ENCODE measurements at places on chromosomes 3 and 15.

- no peak for DNase-seq
Observed at GRCh38 chr3:126064627-126065258, 19.2 kb downstream of the SLC41A3 start.

DNA sequence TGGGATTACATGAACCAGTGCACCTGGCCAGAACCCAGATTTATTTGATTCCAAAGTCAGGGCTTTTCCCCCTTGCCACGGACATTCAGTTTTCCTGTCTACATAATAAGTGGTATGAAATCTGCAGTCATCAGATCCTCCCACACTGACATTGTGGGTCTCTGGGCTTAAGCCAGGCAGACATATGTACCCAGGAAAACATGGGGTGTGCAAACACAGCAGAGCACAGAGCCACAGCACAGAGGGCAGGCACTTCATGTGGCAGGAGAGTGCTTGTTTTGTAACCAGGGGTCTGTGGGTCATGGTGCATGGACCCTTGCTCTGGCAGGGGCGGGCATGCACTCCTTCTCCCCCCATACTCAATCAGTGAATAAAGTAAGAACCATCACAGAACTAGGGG lies 6.1 kb upstream of the ABTB1 start:
- DNase-seq, result no peak

DNA sequence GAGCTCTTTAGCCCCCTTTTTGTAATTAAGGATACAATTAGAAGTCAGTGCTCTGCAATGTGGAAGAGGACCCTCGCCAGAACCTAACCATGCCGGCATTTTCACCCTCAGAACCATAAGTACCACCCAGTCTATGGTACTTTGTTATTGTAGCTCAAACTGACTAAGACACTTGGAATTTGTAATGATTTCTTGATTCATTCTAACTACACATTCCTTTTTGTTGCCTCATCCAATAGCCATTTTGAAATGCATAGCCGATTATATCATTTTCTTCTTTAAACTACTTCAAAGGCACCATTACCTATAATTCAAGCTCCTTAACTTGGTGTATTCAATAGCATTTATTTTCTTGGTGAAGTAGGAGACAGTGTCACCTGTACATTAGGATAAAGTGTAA lies 61.4 kb downstream of the GLB1 start:
- peak; percentile 11 for DNase-seq

- no peak for DNase-seq
Observed at GRCh38 chr3:59235634-59236012, 185.8 kb upstream of the CFAP20DC start.

DNA sequence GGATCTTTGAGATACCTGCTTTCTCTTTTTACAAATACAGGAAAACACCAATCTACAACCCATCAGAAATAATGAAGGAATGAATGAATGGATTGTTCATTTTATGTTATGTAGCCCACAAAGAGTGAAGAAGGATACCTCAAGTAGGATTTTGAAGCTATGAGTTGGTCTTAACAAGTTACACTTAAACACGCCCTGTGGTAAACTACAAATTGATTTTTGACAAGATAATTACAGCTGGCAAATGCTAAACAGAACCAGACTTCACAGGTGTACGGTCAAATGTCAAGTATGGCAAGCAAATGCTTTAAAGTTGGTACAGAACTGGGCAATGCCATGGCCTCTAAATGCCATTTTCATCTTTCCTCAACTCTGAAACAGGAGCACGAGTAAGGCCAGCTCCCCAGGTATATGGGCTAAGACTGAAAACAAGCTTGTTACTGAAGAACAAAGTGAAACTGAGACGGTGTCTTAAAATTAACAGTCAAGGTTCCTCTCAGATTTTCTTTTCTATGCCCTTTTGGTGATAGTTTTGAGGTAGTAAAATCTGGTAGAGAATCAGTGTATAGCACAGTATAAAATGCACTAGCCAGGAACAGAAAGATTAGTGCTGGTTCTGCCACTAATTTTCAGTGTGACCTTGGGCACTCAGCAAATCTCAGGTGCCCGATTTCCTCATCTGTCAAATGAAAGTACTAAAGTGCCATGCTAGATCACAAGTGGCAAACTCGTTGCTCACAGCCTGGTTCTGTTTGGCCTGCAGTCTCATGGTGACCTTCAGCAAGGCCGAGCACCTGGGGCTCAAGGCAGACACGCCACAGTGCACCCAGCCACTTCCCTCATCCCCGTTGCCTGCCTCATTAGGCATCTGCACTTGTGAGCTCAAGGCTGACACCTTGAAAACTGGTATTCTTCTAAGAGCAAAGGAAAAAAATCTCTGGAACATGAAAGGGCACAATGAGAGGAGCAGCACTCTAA lies 9.5 kb downstream of the RUVBL1 start:
- no peak for DNase-seq

GRCh38 chr3:46829699-46830208 lies 33.5 kb downstream of the MYL3 start:
- DNase-seq, result no peak

GRCh38 chr3:12769761-12770160 lies 10.7 kb upstream of the TMEM40 start:
- DNase-seq, result no peak

GRCh38 chr3:17979252-17979651 lies 236.8 kb upstream of the TBC1D5 start:
- DNase-seq, result no peak

DNA sequence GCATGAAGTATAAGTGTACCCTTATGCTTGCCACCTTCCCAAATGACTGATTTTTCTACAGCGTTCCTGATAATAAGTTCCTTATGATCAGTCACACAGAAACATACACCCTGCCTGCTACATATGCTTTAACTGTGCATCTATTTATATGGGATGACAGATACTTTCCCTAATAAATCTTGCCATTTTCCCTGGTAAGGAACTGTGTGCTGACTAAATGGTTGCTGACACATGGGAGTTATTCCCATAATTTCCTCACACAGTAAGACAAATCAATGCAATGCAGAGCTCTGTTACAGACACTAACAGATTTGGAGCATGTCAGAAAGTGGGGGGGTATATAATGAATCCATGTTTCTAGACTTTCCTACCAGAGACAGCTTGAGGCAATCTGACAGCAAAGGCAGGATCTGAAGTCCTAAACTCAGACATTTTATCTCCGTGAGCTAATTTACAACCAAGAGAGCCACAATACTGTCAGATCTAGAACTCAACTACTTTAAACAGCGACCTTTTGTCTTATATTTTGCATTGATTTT lies 86.9 kb upstream of the TCF12 start:
- no peak for DNase-seq

DNA sequence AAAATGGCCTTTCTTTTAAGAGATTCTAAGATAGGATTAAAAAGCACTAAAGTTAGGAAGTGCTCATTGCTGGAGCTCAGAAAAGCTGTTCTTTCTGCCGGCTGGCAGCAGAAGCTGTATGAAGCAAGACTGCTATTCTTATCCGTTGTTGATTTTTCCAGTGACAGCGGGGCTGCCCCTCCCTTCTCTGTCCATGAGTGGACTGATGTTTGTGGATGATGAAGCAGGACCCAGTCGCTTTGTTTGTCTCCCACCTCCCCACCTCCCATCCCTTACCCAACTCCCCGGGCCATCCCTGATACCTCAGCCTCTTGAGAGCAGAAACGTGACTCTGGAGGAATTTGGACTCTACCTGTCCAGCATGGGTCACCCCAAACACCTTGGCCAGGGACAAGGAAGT lies 10.3 kb upstream of the MUSTN1 start:
- no peak for DNase-seq

DNA sequence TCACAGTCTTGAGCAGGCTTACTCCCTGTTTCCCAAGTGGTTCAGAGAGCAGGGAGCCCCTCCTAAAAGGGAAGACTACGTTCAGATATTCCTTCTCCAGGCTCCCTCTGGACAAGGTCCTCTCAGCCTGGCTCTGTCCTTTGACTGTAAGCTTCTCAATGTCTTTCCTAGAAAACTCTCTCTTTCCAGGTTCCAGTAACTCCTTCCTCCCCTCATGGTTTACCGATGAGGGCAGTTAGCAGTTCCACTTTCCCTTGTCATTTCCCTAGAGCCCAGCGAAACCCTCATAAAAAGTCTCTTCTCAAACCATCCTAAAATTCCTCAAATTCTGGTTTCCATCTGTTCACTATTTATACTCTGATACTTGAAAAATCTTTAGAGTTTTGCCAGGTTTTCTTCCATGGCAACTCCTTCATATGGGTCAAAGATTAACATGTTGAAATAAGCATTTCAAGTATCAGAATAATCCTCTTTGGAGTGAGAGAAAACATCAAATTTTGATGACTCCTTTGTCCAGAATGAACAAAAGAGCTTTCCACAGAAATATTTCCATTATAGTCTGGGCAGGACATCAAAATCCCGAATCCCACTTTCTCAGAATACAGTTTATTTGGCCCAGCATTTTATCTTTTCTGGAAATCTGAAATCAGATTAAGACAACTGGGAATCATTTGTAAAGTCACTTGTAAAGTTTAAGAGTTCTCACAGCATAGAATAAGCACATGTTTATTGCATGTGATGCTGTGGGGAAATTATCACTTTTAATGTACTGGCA lies 599.4 kb downstream of the UNC13C start:
- DNase-seq, result no peak

- DNase-seq, result no peak
Observed at GRCh38 chr3:41608347-41608746, 353.6 kb downstream of the ULK4 start.

DNA sequence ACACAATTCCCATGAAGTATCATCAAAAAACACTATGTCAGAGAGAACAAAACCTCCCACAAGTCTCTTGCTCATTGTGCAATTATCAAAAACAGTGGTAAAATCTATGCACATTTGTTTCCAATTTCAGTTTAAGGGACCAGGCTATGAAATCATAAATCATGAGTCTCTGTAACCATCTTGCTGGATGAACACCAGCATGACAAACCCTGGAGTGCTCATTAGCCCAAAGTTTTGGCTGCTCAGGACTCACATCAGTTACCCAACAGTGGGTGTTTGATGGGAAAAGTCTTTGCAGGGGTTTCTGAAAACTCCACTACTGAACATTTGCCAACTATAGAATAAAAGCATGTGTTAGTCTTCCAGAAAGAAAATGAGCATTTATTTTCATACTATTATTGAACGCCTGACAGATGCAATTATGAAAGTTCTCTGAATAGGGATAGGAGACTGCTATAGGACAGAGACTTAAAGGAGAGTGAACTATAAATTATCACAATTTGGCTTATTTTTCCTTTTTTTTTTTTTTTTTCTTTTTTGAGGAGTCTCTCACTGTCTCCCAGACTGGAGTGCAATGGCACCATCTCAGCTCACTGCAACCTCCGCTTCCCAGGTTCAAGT lies 240.8 kb upstream of the KCNMB2 start:
- DNase-seq, result peak; percentile 72

DNA sequence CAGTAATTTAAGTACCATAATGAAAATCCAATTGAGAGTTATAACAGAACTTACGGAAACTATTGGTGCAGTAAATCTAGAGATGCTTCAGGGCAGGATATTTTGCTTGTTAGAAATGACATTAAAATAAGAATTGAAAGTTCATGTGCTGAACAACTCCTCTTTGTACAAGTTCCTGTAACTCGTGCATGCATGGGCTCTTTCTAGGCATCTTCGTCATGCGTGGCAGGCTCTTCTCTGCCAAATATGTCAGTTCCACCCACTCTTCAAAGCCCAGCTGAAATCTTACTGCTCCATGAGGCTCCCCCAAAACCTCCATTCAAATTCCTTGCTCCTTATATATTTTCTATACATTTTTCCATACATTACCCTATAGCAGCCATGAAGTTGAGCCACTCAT lies 48.7 kb downstream of the FBN1 start:
- no peak for DNase-seq

- no peak for DNase-seq
Observed at GRCh38 chr15:32966512-32966911, 228.0 kb downstream of the FMN1 start.

- no peak for DNase-seq
Observed at GRCh38 chr15:57337868-57338411, 38.4 kb upstream of the CGNL1 start.

DNA sequence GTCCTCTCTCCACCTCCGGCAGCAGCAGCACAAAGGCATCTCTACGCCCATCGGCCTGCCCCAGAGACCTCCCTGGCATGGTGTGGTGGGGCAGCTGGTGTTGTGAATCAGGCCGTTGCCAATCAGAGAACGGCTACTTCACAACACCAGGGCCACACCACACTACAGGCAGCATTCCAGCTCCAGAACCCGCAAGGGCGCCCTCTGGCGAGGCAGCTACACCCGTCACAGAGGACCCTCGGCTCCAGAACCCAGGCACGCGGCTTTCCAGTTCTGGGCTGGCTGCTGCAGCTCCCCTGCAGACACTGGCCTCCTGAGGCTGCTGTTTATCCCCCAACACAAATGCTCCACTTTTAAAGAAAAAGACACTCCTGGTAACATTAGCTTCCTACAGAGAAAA lies 127.5 kb upstream of the TOPAZ1 start:
- no peak for DNase-seq

DNA sequence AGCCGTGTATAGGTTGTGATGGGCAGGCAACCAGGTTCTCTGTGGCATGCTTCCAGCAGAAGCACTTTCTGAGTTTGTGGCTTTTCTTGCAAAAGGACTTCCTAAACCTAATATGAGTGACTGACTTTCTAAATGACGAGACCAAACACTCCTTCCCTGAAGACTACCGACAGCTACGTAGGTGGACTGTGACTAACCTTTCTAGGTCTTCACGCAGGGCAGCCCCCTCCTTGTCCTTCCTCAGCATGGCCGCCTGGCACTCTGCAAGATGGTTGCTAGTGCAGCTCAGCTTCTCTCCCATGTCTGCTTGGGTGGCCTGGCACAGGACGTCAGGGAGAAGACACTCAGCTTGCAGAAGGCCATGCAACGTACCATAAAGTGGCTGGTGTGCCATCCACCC lies 20.9 kb downstream of the CXCR6 start:
- DNase-seq, result no peak

- DNase-seq, result no peak
Observed at GRCh38 chr15:77402740-77403379, 17.0 kb downstream of the PEAK1 start.

- DNase-seq, result no peak
Observed at GRCh38 chr3:4627651-4628375, 134.7 kb downstream of the ITPR1 start.

GRCh38 chr3:32334675-32335074 lies 57.0 kb upstream of the CMTM7 start:
- no peak for DNase-seq

DNA sequence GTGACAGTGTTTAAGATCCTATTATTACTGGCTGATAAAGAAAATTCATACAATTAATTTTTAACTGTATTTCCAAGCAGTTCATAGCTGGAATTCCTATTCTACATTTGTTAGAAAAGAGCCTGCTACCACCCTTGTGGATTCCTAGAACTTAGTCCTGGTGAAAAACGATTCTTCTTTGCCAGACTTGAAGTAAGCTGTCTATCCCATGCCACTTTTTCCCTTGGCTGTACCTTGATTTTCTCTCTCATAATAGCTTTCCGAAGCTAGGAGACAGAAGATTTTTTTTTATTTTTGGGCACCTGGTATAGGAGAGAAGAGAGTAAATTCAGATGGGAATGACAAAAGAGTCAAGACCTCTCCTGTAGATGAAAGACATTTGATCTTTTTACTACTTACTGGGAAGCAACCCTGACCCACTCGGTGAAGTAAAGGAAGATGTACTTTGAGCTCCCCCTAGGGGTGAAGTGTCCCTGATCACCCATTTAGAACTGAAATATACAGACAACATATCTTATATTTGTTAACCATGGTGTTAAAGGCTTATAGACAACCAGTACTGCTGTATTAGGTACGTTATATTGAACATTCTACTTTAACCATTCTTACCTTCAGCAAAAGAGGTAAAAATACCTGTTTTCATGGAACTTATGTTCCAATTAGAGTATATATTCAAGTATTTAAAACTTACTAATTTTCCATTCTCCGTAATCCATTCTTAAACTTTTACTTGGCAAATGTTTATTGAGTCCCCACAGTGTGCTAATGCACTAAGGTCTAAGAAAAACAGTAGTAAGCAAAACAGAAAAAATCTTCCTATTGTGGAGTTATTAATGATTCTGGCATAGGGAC lies 36.2 kb upstream of the C3orf38 start:
- peak; percentile 56 for DNase-seq
